ENCODE measurements at places on chromosomes 11 and 22. TPM values are rescaled to one million over a fixed set of nuclear protein-coding genes. Genes with fewer than 3 reads are reported as not detected.

GRCh38 chr11:17613428-17613962 lies 66.4 kb downstream of the OTOG start:
- H3K4me1 ChIP-seq: no peaks in the 10 kb centered on the region
- no peak overlapping the region for H3K27ac ChIP-seq
- no peaks in the 10 kb centered on the region for H3K36me3 ChIP-seq
- H3K27me3 ChIP-seq: no peaks in the 10 kb centered on the region
- no peak overlapping the region for H3K4me3 ChIP-seq

GRCh38 chr11:103936059-103936458 lies 100.4 kb upstream of the DDI1 start:
- DNase-seq: no peak
- no peak overlapping the region for H3K4me3 ChIP-seq
- H3K4me1 ChIP-seq: no peaks in the 10 kb centered on the region

- no peaks in the 10 kb centered on the region for H3K36me3 ChIP-seq
- H3K4me1 ChIP-seq: no peaks in the 10 kb centered on the region
- H3K4me3 ChIP-seq: no peak overlapping the region
- no peak overlapping the region for H3K27ac ChIP-seq
- DNase-seq: no peak
- H3K27me3 ChIP-seq: no peaks in the 10 kb centered on the region
Observed at GRCh38 chr11:16070573-16070972, 285.8 kb downstream of the SOX6 start.

DNA sequence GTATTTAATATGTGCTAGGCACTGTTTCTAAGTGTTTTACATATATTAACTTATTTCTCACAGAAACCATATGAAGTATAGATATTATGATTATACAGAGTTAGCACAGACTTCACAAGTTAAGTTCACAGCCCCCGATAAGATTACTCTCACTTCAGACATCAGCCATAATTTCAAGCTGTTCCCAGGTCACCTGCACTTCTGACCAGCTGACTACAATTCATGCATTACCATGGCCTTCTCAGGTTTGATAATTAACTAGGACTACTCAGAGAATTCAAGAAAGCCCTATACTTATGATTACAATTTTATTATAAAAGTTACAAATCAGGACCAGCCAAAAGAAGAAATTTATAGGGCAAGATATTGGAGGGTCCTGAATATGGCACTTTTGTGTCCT lies 68.2 kb upstream of the RRM1 start:
- no peaks in the 10 kb centered on the region for H3K27me3 ChIP-seq
- no peak overlapping the region for H3K4me3 ChIP-seq
- peaks cover 6% of the 10 kb centered on the region for H3K4me1 ChIP-seq

GRCh38 chr22:50304528-50305392 lies 2.7 kb downstream of the PLXNB2 start:
- H3K27ac ChIP-seq: peak overlapping the region; percentile 95
- no peaks in the 10 kb centered on the region for H3K36me3 ChIP-seq

DNA sequence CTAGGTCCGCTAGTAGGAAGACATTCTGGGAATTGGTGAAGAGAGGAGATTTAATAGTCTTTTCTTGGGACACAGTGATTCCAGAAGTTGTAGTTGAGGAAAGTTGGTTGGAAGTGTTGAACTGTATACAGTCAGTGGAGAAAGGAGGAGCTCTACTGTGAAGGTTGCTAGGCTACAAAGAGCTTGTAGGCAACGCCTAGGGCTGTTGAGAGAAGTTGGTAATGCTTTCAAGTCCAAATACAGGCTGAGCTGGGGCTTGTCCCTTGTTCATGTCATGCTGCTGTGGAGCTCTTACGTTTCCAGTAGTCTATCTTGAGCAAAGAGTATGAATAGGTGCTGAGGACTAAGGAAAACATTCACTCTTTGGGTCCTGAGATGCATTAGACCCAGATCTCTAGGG lies 1.1 kb downstream of the TBCEL start:
- DNase-seq: no peak
- H3K4me3 ChIP-seq: peak overlapping the region; percentile 70
- peak overlapping the region; percentile 86 for H3K27ac ChIP-seq
- no peaks in the 10 kb centered on the region for H3K36me3 ChIP-seq

GRCh38 chr11:130448416-130449309 lies at the start of gene ADAMTS15:
Gene ADAMTS15 (plus strand): TSS chr11:130448645. CDS start chr11:130448974, 329 bp downstream.
- no peaks in the 10 kb centered on the region for H3K36me3 ChIP-seq
- peaks cover 2% of the 10 kb centered on the region for H3K27me3 ChIP-seq
- peak; percentile 81 for DNase-seq
- H3K27ac ChIP-seq: peak within 1 kb of the TSS; percentile 52

- no peaks in the 10 kb centered on the region for H3K27me3 ChIP-seq
- peak; percentile 75 for DNase-seq
- H3K36me3 ChIP-seq: no peaks in the 10 kb centered on the region
- peak overlapping the region; percentile 57 for H3K27ac ChIP-seq
- no peak overlapping the region for H3K4me3 ChIP-seq
- peaks cover 39% of the 10 kb centered on the region for H3K4me1 ChIP-seq
Observed at GRCh38 chr11:7592711-7593110, 78.9 kb downstream of the PPFIBP2 start.

The ART1 gene
- total RNA-seq: not detected

The YPEL4 gene
- total RNA-seq: 2.6 TPM

The CHRDL2 gene
- total RNA-seq: 1.5 TPM

The TMEM126B gene
- total RNA-seq: 44.8 TPM

The ABCG4 gene
- total RNA-seq: not detected
